ENCODE measurements at places on chromosomes 3 and 15. TPM values are rescaled to one million over a fixed set of nuclear protein-coding genes. Genes with fewer than 3 reads are reported as not detected.

Gene CCDC9B
- 0.78 TPM for total RNA-seq

DNA sequence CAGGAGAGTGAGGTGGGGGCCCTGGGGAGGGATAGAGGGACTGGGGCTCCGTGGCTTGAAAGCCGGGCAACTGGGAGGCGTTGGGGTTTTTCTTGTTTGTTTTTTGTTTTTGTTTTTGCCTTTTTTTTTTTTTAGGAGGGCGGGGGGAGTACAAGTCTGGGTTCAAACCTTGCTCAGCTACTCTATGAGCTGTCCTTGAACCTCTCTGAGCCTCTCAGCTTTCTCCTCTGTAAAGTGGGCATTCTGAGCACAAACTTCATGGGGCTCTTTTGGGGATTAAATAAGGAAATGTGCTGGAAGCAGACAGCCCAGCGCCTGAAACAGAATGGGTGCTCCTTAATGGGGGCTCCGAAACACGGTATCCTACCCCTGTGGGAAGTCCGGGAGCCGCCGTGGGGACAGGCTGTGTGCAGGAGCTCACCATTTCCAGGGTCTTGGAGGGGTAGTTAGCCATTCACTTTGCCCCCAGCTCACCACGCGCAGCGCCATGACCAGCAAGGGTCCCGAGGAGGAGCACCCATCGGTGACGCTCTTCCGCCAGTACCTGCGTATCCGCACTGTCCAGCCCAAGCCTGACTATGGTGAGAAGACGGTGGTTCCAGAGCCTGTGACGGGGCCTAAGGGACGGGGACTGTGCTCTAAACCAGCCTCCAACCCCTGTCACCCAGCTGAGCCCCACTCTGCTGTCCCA is 388 bp downstream of the ACY1 start:
- no peak for DNase-seq

DNA sequence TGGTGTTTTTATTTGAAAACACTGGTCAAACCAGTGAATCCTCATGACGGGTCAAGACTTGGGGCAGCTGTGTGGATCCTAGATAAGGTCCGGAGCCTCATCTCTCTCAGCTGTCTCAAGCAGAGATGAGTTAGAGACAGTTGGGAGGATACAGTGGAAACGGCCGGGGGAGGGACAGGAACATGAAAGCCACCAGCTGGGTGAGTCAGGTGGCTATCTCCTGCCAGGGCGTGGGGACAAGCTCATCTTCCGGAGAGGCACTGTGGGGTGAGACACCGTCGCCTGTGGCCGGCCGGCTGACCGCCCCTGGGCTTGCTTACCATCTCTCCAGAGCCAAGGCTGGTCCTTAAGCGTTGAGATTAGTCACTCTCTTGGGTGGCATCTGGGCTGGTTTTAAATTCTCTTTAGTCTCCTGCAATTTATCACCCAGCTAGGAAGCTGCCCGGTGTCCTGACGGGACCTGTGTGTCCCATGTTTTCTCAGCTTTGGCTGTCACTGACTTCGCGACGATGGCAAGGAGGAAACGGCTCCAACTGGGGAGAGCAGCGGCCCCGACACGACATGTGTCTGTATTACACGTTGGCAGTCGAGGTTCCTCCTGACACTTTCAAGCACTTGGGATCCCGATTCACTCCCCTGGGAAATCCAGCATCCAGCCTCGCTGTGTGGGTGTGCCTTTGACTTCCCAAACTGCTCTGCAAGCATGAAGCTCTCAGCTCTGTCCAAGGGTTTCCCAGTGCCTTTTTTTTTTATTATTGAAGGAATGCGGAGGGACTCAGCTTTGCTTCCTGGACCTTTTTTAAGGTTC is 7.5 kb downstream of the ST8SIA2 start:
- DNase-seq: no peak

- DNase-seq: no peak
Observed at GRCh38 chr3:133474817-133475216, 75.0 kb downstream of the BFSP2 start.

- DNase-seq: no peak
Observed at GRCh38 chr3:11720917-11721411, 77.2 kb upstream of the VGLL4 start.

DNA sequence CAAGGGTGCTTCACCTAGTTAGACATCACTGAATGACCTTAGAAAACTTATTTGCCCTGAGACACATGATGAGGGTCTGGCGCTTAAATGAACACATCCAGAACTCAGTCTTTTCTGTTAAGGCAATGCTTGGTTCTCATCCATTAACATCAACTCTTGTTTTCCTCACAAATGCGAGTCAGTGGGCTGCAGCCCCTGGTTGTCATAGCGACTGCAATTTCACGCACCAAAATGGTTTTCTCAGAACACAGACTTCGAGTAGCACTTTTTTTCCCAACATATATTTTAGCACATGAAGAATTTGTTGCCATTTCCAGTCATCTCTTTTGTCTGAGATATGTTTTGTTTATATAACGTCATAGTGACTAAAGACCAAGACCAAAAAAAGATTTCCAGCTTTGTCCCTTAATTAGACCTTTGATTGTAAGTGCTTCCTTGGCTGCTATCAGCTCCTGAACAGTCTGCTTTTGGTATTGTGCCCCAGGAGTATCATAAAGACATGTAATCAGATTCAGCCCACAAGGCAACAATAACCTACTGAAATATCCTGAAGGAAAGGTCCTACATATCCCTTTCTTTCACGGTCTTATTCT is 68.5 kb downstream of the GPR176 start:
- no peak for DNase-seq

- no peak for DNase-seq
Observed at GRCh38 chr3:52345521-52346109, 29.5 kb downstream of the DNAH1 start.

- DNase-seq: no peak
Observed at GRCh38 chr3:144142151-144142840, 170.7 kb downstream of the DIPK2A start.

GRCh38 chr3:112676659-112677234 is 35.8 kb upstream of the CCDC80 start:
- DNase-seq: no peak

Gene STXBP5L
- total RNA-seq: 5.6 TPM

DNA sequence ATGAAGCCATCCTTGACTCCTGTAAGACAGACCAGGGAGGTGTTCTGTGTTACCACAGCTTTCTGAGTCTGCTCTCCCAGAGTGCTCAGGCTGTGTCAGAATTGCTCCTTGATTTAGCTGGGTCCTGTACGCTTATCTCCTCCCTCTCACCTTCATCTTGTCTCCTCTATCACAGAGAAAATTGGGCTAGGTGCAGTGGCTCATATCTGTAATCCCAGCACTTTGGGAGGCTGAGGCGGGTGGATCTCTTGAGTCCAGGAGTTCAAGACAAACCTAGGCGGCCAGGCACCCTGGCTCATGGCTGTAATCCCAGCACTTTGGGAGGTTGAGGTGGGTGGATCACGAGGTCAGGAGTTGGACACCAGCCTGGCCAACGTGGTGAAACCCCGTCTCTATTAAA is 5.9 kb downstream of the SCAMP5 start:
- DNase-seq: no peak

Gene PLS1
- 44.7 TPM for total RNA-seq

- DNase-seq: no peak
Observed at GRCh38 chr3:147368561-147369221, 37.7 kb downstream of the ZIC4 start.

DNA sequence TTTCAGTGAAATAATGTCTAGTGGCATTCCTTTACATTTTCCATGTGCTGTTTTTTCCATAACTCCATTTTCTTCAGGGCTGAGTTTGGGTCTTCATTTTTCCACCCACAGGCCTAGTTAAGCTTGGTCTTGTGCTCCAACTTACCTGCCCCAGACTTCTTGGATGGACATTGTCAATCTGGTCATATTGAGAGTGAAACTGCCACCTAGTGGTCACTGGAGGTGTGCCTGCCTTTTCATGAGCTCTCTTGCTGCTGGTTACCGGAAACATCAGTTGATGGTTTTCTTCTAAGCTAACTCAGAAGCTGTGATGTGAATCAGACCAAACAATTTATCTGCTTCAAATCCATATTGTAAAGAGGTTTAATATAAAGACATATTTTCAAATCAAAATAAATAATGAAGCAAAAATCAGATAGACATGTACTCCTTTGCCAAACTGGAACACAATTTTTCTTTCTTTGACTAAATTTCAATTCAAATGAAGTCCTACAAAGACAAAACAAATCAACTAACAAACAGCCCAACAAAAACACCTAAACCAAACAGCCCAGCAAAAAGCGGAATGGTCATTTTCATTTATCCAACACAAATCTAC is 135.1 kb upstream of the RASGRP1 start:
- DNase-seq: peak; percentile 63

GRCh38 chr15:67146875-67147381 is 81.5 kb downstream of the SMAD3 start:
- DNase-seq: no peak

GRCh38 chr3:128488636-128488990 is 4.4 kb downstream of the GATA2 start:
- DNase-seq: no peak

Gene ZNF592
- total RNA-seq: 33.0 TPM

Gene ADGRG7
- not detected for total RNA-seq

- no peak for DNase-seq
Observed at GRCh38 chr15:33506781-33507296, 196.1 kb downstream of the RYR3 start.

- DNase-seq: no peak
Observed at GRCh38 chr15:78301828-78302227, 2.4 kb upstream of the SKIC8 start.

- DNase-seq: no peak
Observed at GRCh38 chr3:73547427-73548248, 77.1 kb downstream of the PDZRN3 start.

Gene GOLGA8Q
- total RNA-seq: not detected

- no peak for DNase-seq
Observed at GRCh38 chr3:38480093-38480445, 16.1 kb upstream of the EXOG start.

DNA sequence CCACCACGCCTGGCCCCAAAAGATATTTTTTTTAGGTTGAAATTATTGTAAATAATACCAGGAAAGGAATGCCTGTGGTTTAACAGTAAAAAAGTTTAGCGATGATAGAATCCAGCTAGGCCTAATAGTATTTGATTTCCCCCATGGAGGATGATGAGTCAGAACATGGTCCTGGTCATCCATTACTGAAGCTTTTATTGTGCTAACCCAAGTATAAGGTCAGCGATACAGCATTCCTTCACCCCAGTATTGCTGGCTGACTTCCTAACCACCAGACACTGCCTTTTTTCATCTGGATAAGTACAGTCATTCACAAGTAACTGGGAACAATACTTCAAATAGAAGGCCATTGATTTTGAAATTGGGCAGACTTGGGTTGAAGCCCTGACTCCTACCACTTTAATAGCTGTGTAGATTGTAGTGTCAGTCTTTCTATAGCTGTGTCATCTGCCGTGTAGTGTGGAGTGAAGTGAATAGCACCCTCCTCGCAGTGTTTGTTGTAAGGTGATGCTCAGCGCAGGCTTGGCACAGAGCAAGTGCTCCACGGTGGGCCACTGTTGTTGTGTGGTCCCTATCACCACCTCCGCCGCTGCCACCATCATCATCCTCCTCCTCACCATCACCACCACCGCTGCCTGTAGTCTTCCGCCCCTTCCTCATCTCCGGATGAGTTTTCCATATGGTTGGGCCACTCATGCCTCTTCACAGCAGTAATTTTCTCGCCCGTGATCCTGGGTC is 436.0 kb upstream of the TPM1 start:
- no peak for DNase-seq

DNA sequence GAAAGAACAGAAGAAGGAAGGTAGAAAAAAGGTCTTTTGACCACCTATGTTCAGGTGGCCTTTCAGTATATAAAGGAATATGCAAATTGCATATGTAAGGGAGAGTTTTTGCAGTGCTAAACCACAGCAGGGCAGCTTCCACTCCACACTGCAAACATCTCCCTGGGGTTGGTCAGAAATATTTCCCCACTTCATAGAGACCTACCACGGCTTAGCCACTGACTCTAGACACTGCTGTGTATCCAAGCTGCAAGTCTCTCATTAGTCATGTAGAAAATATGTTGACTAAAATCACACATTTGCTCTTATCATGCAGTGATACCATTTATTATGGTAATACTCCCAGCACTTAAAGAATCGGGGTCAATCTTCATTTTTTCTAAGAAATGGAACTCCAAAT is 214.9 kb upstream of the NR2F2 start:
- no peak for DNase-seq

GRCh38 chr15:89199746-89200145 is 21.6 kb downstream of the RLBP1 start:
- no peak for DNase-seq

Gene LRRC34
- 3.3 TPM for total RNA-seq

Gene KCNH8
- total RNA-seq: 2.4 TPM

DNA sequence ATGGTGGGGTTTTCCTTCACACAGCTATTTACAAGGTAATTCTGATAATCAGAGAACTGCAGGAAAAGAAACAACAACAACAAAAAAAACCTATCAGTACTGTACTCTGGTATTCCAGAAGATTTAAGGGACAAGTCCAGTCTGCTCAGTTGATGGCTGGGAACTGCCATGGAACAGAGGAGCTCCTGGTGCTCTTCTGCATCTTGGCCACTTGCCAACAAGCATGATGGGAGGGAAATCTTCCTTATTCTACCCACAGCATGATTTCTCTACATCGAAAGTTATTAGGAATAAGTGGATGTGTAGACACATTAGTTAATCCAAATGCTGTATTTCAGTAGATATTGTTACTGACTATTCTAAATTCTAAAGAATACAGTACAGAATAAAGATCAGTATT is 51.7 kb downstream of the RASGRP1 start:
- no peak for DNase-seq

Gene ABHD6
- 5.9 TPM for total RNA-seq

DNA sequence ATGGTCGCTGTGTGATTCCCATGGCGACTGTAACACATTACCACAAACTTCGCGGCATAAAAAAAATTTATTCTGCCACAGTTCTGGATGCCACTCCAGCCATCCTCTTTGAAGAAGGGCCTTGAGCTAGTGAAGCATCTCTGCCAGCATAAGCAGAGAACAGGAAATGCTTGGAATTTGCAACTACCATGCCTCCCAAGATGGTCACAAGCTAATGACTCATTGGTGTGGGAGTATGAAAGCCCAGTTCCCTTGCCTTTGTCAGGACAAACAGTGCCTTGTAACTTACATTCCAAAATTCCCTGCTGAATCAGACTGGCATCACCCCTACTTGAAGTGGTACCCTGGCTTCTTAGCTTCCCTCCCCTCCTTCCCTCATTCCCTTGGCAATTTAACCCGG is 129.7 kb downstream of the PROS1 start:
- no peak for DNase-seq

GRCh38 chr15:64562003-64562640 is 101.7 kb downstream of the ZNF609 start:
- DNase-seq: no peak

- no peak for DNase-seq
Observed at GRCh38 chr15:53837263-53837662, 77.8 kb upstream of the WDR72 start.

All from H1 (cell line).